Large intestine (tissue), 12 donors: ENCODE measurements at places on chromosomes 5 and 9.

- H3K4me1 ChIP-seq: peaks cover 71% of the 10 kb centered on the region
- H3K36me3 ChIP-seq: peaks cover 53% of the 10 kb centered on the region
- no peak overlapping the region for H3K4me3 ChIP-seq
- DNase-seq: peak; percentile 87
- H3K27ac ChIP-seq: peak overlapping the region; percentile 88
Observed at GRCh38 chr9:33129886-33130881, 37.0 kb downstream of the B4GALT1 start.

DNA sequence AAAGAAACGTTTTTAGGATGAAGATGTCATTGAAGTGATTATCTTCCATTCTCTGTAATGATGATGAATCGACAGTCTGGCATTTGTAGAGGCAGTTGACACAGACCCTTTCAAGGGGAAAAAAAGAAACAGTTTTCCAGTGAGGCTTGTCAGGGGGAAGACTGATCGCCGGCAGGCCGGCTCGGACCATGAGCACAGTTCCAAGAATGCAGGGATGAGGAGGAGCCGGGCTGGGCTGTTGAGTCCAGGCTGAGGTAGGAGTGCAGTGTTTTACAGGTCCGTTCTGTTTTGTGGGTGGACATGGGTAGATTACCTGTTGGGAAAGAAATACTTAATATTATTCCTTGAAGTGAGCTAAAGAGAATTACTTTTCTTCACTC lies 194.6 kb downstream of the AOPEP start:
- no peaks in the 10 kb centered on the region for H3K36me3 ChIP-seq
- DNase-seq: no peak
- H3K4me1 ChIP-seq: peaks cover 3% of the 10 kb centered on the region
- H3K4me3 ChIP-seq: no peak overlapping the region

DNA sequence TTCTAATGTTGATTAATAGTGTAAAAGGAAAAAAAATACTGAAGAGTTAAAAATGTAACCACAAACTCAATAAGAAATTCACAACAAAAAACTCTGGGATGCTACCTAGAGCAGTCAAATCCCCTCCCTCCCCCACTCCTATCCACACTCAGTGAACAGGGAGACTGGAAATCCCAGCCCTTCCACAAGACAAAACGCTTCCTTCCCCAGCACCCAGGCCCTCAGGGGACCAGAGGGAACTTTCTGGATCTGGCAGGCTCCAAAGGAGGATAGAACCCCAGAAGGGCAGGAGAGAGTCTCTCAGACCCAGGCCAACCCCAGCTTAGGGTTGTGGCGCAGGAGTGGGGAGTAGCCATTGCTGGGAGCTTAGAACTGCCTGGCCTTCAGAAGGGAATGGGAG lies 55.0 kb downstream of the DCP2 start:
- H3K4me1 ChIP-seq: no peaks in the 10 kb centered on the region
- DNase-seq: no peak
- no peak overlapping the region for H3K27ac ChIP-seq
- H3K36me3 ChIP-seq: peaks cover 20% of the 10 kb centered on the region
- H3K4me3 ChIP-seq: no peak overlapping the region

GRCh38 chr5:35302544-35302943 lies 72.3 kb upstream of the PRLR start:
- H3K4me1 ChIP-seq: no peaks in the 10 kb centered on the region
- H3K4me3 ChIP-seq: no peak overlapping the region
- no peaks in the 10 kb centered on the region for H3K27me3 ChIP-seq
- no peaks in the 10 kb centered on the region for H3K36me3 ChIP-seq
- H3K27ac ChIP-seq: peak overlapping the region; percentile 25
- no peak for DNase-seq

DNA sequence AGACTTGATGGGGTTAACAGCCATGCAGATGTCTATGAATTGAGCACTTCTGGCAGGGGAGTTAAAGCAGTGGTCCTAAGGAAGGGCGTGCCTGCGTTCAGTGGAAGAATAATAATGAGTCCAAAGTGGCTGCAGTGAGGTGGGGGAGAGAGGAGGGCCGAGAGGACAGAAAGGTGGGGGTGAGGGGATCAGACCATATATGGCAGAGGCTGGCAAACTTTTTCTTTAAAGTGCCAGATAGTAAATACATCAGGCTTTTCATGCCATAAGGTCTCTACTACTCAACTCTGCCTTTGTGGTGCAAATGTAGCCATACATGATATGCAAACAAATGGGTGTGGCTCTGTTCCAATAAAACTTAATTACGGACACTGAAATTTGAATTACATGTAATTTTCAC lies 77.1 kb downstream of the STRBP start:
- no peak overlapping the region for H3K4me3 ChIP-seq
- no peak for DNase-seq
- no peak overlapping the region for H3K27ac ChIP-seq
- peaks cover 3% of the 10 kb centered on the region for H3K4me1 ChIP-seq
- H3K36me3 ChIP-seq: no peaks in the 10 kb centered on the region

DNA sequence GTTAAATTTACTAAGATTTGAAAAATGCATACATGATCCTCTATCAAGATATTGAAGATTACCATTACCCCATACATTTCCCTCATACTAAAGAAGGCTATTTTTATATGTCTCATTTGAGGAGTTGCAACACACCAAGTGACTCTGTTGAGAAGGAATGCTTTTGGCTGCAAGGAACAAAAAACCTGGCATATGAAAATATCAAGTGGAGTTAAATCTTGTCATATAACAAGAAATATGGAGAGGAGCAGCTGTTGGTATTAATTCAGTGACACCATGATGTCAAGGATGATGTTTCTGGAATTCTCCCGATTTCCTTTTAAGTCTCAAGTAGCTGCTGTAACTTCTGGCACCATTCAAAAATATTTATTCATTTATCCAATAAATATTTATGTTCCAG lies 193.8 kb downstream of the CSNK1G3 start:
- DNase-seq: no peak
- H3K27me3 ChIP-seq: no peaks in the 10 kb centered on the region
- H3K4me1 ChIP-seq: no peaks in the 10 kb centered on the region
- no peaks in the 10 kb centered on the region for H3K36me3 ChIP-seq

- no peak for DNase-seq
- H3K4me1 ChIP-seq: no peaks in the 10 kb centered on the region
- H3K4me3 ChIP-seq: no peak overlapping the region
- no peak overlapping the region for H3K27ac ChIP-seq
- H3K27me3 ChIP-seq: no peaks in the 10 kb centered on the region
Observed at GRCh38 chr5:158824241-158824882, 275.4 kb downstream of the EBF1 start.

- no peak overlapping the region for H3K4me3 ChIP-seq
- H3K27me3 ChIP-seq: no peaks in the 10 kb centered on the region
- H3K27ac ChIP-seq: no peak overlapping the region
- no peaks in the 10 kb centered on the region for H3K36me3 ChIP-seq
Observed at GRCh38 chr9:87535817-87536539, 38.3 kb downstream of the DAPK1 start.

GRCh38 chr5:81601919-81602318 lies 149.0 kb downstream of the SSBP2 start:
- H3K36me3 ChIP-seq: peaks cover 5% of the 10 kb centered on the region
- no peak overlapping the region for H3K27ac ChIP-seq
- H3K4me1 ChIP-seq: no peaks in the 10 kb centered on the region
- no peak overlapping the region for H3K4me3 ChIP-seq
- DNase-seq: no peak

- H3K4me3 ChIP-seq: no peak overlapping the region
- DNase-seq: no peak
- H3K27ac ChIP-seq: no peak overlapping the region
- H3K4me1 ChIP-seq: no peaks in the 10 kb centered on the region
- no peaks in the 10 kb centered on the region for H3K36me3 ChIP-seq
Observed at GRCh38 chr5:171549274-171549673, 129.8 kb downstream of the FGF18 start.

DNA sequence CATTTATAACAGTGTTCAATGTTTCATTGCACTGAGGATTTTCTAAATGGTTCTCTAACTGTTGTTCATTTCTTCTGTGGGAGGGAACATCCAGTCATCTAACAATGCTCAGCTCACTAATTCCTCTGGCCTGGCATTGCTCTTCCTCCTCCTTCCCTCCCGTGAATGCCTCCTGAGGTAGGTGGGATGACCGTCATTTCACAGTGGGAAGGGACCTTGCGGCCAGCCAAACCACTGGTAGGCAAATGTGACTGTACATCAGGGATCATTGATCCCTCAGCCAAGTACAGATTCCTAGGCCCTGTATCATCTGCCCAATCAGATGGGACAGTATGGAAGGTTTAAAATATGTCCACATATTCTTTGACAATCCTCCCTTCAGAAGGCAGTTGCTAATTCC lies 23.7 kb upstream of the VDAC1 start:
- H3K27ac ChIP-seq: peak overlapping the region; percentile 67
- no peaks in the 10 kb centered on the region for H3K36me3 ChIP-seq
- peaks cover 23% of the 10 kb centered on the region for H3K4me1 ChIP-seq
- H3K27me3 ChIP-seq: no peaks in the 10 kb centered on the region
- no peak for DNase-seq
- no peak overlapping the region for H3K4me3 ChIP-seq

DNA sequence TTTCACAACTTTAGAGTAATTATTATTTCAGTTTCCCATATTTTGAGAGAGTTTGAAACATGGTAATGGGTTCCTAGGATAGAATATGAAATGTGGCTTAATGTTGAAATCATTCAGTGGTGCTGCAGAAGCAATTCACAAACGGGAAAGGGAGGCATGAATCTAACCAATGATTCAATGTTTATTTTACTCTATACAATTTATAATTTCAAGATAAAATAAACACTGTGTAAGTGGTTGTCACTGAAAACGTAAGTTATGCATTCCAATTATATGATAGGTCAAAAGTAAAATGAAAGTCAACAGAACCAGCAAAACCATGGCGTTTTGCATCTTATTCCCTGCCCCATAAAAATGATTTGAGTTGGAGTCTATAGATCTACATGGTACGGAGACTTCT lies 1207.1 kb upstream of the CDH18 start:
- no peak for DNase-seq
- no peaks in the 10 kb centered on the region for H3K4me1 ChIP-seq
- H3K27ac ChIP-seq: no peak overlapping the region
- no peaks in the 10 kb centered on the region for H3K27me3 ChIP-seq
- H3K4me3 ChIP-seq: no peak overlapping the region
- H3K36me3 ChIP-seq: no peaks in the 10 kb centered on the region

DNA sequence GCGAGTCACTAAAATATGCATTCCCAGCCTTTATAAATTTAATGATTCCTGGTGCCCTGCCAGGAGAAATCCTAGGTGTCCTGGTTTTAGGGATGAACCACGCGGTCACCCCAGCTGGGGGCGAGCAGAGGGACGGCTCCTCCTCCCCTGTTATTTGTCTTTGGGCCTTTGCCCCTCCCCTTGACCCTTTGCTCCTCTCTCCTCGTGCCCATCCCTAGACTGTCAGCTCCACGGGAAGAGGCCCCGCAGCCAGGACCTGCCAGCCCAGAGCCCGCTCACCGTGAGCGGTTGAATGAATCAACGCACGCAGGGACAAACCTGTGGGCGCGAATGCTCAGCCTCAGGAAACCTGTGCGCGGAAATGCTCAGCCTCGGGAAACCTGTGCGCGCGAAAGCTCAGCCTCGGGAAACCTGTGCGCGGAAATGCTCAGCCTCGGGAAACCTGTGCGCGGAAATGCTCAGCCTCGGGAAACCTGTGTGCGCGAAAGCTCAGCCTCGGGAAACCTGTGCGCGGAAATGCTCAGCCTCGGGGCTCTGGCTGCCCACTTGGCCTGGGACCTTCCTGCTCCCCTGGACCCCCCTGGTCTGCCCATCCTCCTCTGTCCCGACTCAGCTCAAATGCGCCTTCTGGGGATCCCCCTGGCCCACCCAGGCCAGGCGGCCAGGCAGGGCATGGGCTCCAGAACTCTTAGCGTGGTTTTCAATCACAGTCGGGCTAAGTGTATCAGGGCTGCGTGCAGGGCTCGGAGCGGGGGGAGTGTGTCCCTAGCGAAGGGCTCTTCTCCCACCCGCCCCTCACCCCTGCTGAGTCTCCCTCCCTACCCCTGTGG lies 140.5 kb upstream of the COL5A1 start:
- H3K27me3 ChIP-seq: peaks cover 30% of the 10 kb centered on the region
- peak; percentile 29 for DNase-seq
- no peak overlapping the region for H3K27ac ChIP-seq
- no peak overlapping the region for H3K4me3 ChIP-seq
- H3K4me1 ChIP-seq: peaks cover 4% of the 10 kb centered on the region

DNA sequence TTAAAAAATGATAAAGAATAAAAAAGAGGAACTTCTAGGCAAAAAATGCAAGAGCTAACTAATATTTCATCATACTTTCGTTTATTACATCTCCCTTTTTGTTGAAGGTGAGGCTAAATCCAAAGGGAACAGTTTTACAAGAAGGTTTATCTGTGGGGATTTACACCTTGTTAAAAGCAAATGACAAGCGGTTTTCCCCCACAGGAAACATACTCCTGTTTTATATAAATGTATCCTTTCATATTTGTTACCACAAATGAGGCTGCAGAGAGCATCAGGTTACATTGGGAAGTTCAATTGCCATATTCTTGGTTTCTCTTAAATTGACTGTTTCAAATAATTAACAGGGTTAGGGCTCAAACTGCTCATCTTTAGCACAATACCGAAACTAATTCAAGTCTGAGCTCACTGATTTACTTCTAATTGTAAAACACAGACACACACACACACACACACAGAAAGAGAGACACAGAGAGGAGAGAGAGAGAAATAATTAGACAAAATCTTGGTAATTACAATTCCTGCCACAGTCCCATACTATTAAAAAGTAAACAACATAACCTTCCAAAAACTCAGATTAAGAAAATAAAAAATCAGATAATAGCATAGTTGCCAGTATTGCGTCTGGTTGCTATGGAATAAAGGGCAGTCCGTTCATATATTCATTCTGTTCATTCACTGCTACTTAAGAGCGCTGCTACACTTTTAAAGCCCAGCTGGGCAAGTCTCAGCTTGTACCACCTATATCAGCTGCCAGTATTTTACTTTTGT lies 17.1 kb downstream of the RFX3 start:
- H3K27ac ChIP-seq: no peak overlapping the region
- H3K4me3 ChIP-seq: no peak overlapping the region
- no peaks in the 10 kb centered on the region for H3K27me3 ChIP-seq
- H3K4me1 ChIP-seq: no peaks in the 10 kb centered on the region
- DNase-seq: no peak

GRCh38 chr5:143893638-143894037 lies 81.7 kb downstream of the HMHB1 start:
- DNase-seq: no peak
- H3K4me1 ChIP-seq: peaks cover 5% of the 10 kb centered on the region
- H3K36me3 ChIP-seq: no peaks in the 10 kb centered on the region
- no peaks in the 10 kb centered on the region for H3K27me3 ChIP-seq
- H3K27ac ChIP-seq: no peak overlapping the region
